ENCODE measurements at places on chromosomes 5 and 9.

GRCh38 chr9:82987370-82988189 lies 75.4 kb downstream of the RASEF start:
- DNase-seq: no peak

DNA sequence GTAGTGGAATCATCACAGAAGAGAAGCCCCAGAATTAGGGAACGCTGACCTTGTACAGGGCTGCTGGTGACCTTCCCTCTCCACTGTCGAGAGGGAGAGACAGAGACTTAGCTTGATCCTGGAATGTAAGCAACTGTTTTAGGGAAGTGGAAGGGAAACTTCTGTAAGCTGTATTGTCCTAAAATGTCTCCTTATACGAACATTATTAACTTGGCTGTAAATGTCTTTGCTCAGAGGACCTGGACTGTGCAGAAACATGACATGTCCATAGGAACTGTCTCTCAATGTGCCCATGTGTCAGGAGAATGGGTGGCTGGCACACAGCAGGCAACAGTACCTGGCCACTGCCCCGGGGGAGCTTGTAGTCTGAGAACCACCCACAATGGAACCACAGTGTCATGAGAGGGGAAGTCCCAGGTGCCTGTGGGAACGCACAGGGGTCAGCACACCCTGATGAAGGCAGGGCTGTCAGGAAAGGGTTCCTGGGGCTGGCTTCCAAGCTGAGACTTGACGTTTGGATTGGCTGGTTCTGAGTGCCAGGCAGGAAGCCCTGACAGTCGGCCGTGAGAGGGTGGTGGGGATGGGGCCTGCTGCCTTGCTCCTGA lies 34.0 kb downstream of the DAP start:
- peak; percentile 7 for DNase-seq

DNA sequence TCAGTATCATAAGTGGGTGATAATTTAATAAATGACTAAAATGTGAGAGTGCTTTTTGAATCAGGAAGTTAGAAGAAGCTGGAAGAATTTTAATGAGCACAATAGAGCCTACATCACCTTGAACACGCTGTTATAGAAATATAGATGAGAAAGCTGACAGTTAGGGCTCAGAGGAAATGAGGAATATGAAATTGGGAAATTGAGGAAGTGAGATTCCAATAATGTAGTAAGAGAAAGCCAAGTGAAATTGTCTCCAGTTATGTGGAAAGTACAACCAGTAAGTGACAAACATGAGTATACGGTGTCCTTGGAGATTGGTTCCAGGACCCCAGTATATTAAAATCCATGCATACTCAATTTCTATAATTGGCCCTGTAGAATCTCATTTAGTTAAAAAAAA lies 235.9 kb upstream of the FAM174A start:
- DNase-seq: no peak

GRCh38 chr9:131732636-131733289 lies 7.1 kb downstream of the RAPGEF1 start:
- no peak for DNase-seq

DNA sequence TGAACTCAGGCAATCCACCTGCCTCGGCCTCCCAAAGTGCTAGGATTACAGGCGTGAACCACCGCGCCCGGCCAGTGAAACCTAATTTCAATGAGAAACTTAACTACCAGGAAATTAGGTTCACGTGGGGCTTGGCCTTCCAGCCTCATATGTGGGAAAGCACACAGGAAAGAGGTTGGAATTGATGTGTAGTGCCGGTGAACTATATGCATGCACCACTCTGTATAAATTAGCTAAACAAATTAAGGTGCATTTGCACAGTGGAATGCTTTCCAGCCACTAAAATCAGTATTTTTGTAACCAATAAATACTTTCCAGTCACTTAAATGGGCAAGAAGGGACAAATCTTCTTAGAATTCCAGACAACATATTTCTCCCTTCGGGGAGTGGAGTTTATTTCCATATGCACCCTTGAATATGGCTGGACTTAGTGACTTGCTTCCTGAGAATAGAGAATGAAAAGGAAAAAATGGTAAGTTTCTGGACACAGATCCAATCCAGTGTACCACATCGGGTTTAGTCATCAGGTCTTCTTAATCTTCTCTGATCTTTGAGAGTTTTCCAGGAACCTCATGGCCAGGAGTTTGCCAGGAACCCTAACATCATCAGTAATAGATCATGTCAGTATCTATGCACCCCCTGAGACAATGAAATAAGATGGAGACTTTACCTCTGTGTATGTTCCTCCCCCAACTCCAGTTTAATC lies 24.9 kb downstream of the ATOX1 start:
- no peak for DNase-seq

Measured in activated T-cell treated with anti-CD3 and anti-CD28 coated beads for 24 hours (primary cell).